SK-N-DZ (cell line): ENCODE measurements at places on chromosomes 6 and 20.
A peak's percentile ranks its signal among the peaks of the same experiment; 100 is the strongest.

- DNase-seq: no peak
Observed at GRCh38 chr6:68975816-68976215, 340.7 kb downstream of the ADGRB3 start.

GRCh38 chr20:17955302-17955701 lies 13.3 kb downstream of the SNX5 start:
- no peak for DNase-seq

- no peak for DNase-seq
Observed at GRCh38 chr6:33590531-33591198, 10.6 kb upstream of the BAK1 start.

- DNase-seq: no peak
Observed at GRCh38 chr6:100451577-100451976, 13.1 kb downstream of the SIM1 start.

GRCh38 chr20:50589548-50590347 lies 79.6 kb downstream of the PTPN1 start:
- no peak for DNase-seq

DNA sequence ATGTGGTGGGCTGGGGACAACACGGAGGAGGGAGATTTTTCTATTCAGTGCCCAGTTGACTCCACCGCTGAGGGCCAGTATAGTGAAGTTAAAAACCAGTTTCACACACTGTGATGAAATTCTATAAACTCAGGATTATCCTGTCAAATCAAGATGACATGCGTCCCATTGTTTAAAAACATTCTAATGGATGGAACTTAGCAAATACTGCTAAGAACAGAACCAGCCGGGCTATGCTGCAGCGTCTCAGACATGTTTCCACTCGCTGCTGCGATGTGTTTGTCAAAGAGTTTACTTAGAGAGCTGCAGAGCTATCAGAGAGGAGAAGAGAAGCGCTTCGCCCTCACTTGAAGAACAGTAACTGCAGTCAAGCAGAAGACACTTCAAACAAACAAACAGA lies 212.6 kb upstream of the FOXQ1 start:
- no peak for DNase-seq

- DNase-seq: no peak
Observed at GRCh38 chr20:1945134-1945618, 48.7 kb downstream of the PDYN start.

- no peak for DNase-seq
Observed at GRCh38 chr20:52252664-52253063, 61.1 kb upstream of the ZFP64 start.

GRCh38 chr6:168166627-168167026 lies 87.6 kb upstream of the FRMD1 start:
- DNase-seq: no peak

DNA sequence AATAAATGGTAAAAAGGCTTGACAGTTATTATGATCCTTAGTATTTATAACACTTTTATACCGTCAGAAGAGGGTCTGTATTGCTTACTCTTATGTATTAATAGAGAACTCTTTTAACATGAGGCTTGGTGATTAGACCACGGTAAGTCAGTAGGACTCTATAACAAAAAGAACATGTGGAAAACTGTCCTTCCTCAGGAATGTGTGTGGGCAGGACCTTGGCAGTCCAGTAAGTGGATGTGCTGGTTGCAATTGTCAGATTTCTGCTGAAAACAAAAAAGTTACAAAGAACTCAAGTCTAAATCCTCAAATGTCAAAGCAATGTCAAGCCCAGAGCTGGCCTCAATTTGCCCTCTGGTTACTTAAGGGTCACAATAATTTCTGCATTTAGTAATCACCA lies 81.1 kb downstream of the PLCG1 start:
- no peak for DNase-seq

DNA sequence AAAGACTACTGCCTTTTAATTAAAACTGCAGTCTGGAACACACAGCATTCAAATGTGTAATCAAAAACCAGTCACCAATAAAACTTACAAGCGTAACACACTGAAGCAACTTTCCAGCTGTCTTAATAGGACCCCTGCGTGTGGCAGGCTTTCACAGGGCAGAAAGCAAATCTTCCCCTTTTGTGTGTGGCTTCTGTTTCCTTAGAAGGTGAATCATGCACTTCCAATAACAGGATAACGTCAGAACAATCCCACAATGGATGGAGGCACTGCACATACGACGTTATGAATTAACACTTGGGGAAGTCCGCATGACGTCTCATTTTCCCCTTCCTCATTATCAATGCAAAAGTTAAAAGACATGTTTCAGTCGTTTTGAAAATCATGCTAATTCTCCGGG lies 44.8 kb downstream of the INSM1 start:
- DNase-seq: no peak

GRCh38 chr6:155895641-155896040 lies 440.0 kb upstream of the NOX3 start:
- no peak for DNase-seq

DNA sequence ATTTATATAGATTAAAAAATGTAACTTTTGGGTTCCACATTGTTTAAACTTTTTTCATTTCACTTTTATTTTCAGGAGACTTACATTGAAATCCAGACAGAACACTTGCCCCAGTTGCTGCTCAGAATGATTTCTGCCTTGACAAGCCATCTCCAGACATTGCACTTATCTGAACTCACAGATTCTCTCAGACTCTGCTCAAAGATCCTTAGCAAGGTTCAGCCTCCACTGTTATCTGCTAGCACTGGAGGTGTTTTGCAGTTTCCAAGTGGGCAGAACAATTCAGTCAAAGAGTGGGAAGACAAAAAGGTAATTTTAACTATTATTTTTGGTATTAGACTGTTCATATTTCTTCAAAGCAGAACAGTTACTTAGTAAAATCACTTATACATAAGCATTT lies 58.0 kb downstream of the DOP1A start:
- no peak for DNase-seq

DNA sequence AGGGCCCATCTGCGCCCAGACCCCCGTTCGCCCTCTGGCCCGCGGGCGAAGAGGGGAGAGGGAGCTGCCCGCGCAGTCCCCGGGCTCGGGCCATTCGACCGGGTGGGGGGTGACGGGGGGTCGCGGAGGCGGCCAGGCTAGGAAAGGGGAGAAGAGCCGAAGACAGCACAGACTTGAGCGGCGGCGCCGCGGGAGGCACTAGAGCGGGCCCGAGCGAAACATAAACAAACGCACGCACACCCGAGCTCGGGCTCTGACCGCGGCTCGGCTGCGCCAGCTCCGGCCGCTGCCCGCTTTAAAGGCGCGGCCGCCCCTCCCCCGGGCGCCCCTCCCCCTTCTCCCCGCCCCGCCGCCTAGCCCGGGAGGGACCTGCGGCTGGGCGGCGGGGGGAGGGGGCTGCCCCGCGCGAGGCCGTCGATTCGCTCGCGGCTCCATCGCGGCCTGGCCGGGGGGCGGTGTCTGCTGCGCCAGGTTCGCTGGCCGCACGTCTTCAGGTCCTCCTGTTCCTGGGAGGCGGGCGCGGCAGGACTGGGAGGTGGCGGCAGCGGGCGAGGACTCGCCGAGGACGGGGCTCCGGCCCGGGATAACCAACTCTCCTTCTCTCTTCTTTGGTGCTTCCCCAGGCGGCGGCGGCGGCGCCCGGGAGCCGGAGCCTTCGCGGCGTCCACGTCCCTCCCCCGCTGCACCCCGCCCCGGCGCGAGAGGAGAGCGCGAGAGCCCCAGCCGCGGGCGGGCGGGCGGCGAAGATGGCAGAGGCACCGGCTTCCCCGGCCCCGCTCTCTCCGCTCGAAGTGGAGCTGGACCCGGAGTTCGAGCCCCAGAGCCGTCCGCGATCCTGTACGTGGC lies at the start of gene FOXO3:
Gene FOXO3 (plus strand): TSS at position 455 of the 846 bp plus-strand sequence. CDS start 292 bp downstream, at position 747.
- DNase-seq: peak; percentile 91

- no peak for DNase-seq
Observed at GRCh38 chr6:23566418-23566817, 559.6 kb upstream of the NRSN1 start.

DNA sequence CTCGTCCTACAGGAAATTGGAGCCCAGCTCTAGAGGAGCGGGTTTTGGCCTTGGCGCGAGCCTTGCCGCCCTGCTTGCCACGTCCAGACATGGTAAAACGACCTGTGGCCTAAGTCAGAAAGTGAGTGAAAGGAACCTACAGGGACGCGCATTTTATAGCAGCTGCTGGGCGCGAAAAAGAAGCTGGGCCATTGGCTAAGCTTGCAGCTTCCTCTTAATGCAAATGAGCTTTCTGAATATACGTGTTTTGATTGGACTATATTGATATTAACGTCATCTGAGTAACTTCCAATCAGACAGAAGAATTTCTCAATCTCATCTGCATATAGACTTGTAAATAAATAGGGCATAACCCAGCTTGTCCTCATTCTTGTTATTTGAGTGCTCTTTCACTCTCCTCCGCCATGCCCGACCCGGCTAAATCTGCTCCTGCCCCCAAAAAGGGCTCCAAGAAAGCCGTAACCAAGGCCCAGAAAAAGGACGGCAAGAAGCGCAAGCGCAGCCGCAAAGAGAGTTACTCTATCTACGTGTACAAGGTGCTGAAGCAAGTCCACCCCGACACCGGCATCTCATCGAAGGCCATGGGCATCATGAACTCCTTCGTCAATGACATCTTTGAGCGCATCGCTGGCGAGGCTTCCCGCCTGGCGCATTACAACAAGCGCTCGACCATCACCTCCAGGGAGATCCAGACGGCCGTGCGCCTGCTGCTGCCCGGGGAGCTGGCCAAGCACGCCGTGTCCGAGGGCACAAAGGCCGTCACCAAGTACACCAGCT lies 18.9 kb downstream of the OR2B2 start:
- peak; percentile 99 for DNase-seq

GRCh38 chr20:9492067-9492466 lies 22.3 kb upstream of the LAMP5 start:
- DNase-seq: no peak

GRCh38 chr20:51403466-51404220 lies 138.9 kb downstream of the NFATC2 start:
- no peak for DNase-seq

- DNase-seq: no peak
Observed at GRCh38 chr20:62336329-62336728, 30.8 kb downstream of the LAMA5 start.

- no peak for DNase-seq
Observed at GRCh38 chr6:44737829-44738528, 350.5 kb downstream of the CDC5L start.

- no peak for DNase-seq
Observed at GRCh38 chr6:12064538-12065071, 52.5 kb downstream of the HIVEP1 start.

DNA sequence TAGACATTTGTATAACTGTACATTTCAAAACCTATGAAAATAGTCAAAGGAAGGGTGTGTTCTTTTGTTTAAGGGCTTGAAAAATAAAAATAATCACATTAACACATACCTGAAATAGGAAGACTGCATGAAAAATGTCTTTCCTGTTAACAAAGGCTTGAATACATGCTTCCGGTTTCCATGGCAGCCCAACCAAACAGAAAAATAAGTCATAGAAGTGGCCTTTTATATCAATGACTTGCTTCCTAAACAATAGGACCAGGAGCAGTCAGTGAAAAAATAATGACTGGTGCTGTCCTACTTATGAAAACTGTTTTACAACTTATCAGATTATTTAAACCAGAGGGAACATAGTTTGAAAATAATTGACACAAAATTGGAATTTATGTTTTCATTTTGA lies 412.6 kb upstream of the PLCB4 start:
- DNase-seq: peak; percentile 77

DNA sequence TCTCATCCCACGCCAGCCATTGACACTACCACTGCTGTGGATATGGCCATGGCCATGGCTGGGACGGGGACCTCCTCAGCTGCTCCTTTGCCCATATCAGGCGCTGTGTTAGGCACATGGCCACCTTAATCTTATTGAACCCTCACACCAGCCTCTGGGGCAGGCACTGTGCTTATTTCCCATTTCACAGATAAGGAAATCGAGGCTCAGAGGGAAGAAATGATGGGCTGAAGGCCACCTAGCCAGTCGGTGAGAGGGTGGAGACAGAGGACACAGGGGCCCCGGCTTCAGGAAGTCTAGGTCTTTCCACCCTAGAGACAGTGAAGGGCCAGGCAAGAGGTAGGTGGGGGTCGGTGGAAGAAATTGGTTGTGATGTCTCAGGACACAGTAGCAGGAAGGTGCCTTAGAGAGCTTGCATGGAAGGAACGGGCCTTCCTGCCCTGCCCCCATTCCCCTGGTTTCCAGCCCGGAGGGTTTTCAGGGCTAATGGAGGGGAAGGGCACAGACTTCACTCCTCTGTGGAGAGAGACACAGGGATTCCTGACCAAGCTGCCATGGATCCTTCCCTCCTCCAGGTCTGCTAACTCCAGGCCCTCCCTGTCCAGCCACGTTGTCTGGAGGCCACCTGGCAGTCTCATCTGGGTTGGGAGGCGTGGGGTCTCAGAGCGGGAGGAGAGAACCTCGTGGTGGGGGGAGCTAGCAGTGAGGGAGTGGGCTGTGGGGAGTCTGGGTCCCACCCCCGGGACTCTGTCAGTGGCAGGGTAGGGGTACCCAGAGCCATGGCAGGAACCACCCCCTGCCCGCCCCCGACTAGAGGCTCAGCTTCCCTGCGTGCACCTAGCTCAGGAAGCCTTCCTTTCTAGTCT lies 120.4 kb downstream of the VEGFA start:
- DNase-seq: peak; percentile 73

DNA sequence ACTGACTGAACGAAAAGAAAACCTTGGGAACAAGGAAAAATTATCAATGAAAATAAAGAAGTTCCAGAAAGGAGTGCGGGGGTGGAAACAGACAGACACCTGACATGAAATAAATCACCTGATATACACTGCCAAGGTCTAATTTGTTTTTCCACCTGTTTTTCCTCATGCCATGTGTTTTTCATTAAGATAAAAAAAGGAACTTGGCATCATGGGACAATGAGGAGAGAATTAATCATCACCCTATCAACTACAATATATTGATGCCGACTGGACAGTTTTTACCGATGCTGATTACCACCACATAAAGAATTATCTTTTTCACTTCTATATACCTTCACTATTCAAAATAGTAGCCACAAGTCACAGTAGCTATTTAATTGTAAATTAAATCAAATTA lies 233.2 kb downstream of the ARHGAP18 start:
- DNase-seq: peak; percentile 43

DNA sequence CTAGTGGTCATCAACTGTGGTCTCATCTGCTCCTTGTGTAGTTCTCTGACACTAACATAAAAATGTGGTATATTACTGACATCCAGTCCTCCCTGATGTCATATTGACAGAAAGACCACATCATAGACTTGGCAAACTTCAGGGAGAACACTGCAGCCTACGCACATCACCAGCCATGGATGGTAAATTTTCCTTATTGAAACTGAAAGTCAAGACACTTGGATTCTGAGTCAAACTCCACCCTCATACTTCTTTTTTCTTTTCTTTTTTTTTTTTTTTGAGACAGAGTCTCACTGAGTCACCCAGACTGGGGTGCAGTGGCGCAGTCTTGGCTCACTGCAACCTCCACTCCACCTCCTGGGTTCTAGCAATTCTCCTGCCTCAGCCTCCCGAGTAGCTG lies 25.4 kb downstream of the NDRG3 start:
- DNase-seq: no peak

DNA sequence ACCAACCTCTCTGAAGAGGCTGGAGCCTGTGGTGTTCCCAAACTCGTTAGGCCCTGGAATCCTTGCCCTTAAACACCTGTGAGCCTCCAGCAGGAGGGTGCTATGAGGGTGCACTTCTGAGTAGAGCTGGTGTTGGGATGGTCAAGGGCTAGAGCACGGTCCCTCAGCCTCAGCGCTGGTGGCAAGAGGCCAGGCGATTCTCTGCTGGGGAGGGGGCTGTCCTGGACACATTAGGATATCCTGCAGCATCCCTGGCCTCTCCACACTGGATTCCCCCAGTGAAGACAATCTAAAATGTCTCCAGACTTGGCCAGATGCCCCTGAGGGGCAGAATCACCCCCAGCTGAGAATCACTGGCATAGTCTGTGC lies 157.8 kb downstream of the SYCP2 start:
- no peak for DNase-seq
